BE2C (cell line): ENCODE measurements at places on chromosomes 12 and 14.

DNA sequence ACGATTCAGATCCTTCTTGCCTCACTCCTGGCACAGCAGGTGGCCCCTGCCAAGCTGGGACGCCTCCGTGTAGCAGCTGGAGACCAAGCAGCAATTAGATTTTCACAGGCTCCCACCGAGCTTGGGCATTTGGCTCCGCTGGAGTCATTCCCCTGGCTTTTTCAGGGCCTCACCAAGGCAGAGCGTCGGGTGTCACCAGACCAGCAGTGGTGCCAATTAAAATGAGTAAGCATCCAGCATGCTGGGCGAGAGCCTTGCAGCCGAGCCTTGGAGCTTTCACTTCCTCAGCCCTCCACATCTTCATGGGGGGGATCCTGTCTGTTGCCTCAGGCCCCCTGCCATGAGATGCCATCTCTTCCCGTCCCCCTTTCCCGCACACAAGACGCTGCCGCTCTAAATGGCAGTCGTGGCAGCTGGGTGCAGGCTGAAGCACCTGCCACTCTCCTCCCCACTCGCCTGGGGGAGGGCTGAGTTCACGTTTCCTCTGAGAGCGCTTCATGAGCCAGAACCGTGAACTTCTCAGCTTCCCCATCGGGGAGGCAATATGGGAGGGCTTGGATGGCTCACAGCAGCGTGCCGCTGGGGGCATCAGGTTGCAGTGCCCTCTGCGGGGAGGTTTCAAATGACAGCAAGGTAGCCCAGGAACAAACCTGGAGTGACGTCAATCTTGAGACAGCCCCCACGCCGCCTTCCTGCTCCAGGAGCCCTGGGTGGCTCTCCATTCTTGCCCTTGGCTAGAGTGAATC, 11.7 kb downstream of the TPCN1 start:
- DNase-seq: no peak

- DNase-seq: no peak
Measured at GRCh38 chr12:110351119-110351518, 52.4 kb downstream of the ANAPC7 start.

DNA sequence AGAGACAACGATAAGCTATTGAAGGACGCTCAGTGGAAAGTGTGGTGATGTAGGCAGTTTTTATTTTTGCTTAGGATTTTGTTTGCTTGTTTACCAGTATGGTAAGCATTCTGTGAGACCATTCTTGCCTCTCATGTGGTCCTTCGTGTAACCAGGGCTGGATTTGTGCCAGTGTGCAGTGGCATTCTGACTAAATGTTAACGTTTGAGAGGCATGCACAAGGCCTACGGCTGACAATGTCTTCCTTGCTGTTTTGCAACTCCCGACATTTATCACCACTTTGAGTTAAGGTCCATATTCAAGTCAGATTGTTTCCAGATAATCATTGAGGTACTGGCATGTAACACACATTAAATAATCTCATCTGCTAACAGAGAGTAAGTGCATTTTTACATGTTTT, 102.3 kb upstream of the BCAT1 start:
- DNase-seq: no peak

DNA sequence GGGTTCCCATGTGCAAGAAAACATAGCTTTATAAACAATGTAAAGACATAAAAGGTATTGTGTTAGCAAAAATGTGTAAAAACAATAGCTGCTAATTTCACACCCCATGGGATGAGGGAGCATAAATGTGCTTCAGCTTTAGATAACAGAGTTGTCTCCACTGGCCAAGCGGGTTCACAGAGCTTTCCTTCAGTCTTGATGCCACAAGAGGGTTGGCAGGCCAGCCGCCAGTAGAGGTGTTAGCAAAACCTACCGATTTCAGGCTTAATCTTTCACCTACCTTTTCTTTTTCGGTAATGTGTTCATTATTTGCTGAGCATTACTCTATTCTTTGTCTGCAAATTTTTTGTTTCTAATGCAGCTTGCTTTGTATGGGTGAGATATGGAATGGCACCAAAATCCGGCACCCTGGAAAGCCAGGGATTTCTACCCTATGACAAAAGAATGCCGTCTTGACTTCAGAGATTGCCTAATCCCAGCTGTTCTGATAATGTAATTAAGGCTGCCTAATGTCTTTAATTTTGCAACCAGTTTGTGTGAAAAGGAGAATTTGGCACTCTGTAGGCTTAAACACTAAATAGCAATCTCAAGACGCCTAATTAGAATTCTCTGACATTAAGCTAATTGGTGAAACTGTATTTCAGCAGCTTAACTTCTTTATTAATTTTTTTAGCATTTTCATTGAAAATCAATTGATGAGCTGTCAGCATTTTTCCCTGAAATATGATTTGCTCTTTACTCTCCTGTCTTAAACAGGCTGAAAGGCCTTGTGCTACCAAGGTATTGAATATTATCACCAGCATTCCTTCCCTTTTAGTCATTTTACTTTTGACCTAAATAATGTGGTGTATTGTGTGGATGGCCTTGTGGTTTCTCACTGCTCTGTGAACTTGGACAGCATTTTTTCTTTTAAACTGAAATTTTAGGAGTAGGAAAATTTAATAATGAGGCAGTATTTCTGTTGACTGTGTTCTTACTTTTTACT, 60.7 kb downstream of the POLR3B start:
- DNase-seq: no peak

GRCh38 chr12:3313675-3314663, 177.0 kb upstream of the PRMT8 start:
- DNase-seq: peak; percentile 60

DNA sequence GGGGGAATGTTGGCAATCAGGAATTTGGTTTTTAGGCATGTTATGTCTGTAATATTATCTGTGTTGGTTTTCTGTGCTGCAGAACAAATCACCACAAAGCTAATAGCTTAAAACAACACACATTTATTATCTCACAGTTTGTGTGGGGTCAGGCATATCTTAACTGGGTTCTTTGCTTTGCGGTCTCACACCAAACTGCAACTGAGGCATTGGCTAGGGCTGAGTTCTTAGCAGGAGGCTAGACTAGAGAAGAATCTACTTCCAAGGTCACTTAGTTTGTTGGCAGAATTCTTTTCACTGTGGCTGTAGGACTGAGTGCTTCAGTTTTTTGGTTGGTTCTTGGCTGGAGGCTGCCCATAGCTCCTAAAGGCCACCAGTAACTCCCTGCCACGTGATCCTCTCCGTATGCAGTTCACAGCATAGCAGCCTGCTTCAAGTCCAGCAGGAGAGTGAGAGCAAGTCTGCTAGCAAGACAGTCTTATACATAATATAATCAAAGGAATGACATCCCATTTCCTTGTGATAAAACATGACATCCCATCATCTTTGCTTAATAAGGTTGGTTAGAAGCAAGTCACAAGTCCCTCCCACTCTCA, 21.6 kb downstream of the ATF1 start:
- DNase-seq: no peak

DNA sequence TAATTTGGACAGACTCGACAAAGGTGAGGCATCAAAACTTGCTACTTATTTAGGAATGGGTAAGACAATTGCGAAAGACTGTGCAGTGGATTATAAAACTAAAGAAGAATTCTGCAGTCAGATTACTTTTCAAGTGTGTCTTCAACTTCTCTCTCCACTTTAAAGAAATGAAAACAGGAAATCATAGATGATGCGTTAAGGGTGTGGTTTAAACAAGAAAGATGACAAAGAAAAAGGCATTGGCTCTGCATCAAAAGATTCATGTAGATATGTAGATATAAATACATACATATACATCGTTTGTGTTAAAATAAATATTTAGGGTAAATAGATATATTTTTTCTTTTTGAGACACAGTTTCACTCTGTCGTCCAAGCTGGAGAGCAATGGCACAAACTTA, 74.6 kb upstream of the PARP11 start:
- no peak for DNase-seq

- no peak for DNase-seq
Measured at GRCh38 chr14:95260537-95261361, 59.0 kb downstream of the CLMN start.

- no peak for DNase-seq
Measured at GRCh38 chr12:7483343-7483742, 20.2 kb downstream of the CD163 start.

GRCh38 chr14:100317389-100317788, 5.8 kb upstream of the SLC25A47 start:
- no peak for DNase-seq

DNA sequence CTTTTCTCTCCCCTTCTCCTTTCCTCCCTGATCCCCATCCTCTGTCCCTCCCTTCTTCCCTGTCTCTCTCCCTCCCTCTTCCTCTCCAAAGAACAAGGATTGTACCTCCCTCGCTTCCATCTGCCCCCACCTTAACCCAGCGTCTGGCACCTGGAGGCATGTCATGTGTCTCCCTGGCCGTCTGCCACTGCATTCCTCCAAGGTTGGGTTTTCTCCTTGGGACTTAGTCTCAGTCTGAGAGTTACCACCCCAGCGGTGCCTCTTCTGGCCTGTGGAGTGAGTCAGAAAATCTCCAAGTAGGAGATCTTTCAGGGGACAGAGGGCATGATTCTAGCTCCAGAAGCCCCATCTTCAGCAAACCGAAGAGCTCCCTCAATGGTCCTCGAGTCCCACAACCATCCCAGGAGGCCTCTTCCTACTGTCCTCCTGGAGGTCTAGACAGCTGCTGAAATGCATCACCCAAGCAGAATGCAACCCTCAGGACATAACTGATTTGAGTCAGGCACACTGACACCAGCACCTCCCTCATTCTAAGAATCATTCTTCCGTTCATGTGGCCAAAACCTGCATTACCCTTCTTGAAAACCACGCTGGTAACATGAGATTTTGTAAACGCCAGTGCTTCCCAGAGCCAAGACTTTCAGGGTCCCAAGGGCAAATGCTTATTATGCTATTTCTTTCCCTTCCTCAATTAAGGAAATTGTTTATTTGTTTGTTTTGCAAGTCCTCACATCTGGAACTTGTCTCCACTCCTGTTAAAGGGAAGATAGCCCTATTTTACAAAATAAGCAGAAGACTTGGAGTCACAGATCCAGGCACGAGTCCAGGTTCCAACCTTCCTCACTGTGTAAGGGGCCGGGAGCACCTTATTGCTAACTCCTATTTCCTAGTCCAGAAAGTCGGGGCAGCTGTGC, 463.2 kb downstream of the BCL11B start:
- DNase-seq: no peak

GRCh38 chr12:101527682-101528081, 52.5 kb downstream of the SPIC start:
- no peak for DNase-seq
